ENCODE measurements at places on chromosomes 6 and 20.

GRCh38 chr6:30611150-30611855 lies 5.7 kb downstream of the PPP1R10 start:
- peaks cover 24% of the 10 kb centered on the region for H3K4me1 ChIP-seq
- peaks cover 42% of the 10 kb centered on the region for H3K36me3 ChIP-seq

DNA sequence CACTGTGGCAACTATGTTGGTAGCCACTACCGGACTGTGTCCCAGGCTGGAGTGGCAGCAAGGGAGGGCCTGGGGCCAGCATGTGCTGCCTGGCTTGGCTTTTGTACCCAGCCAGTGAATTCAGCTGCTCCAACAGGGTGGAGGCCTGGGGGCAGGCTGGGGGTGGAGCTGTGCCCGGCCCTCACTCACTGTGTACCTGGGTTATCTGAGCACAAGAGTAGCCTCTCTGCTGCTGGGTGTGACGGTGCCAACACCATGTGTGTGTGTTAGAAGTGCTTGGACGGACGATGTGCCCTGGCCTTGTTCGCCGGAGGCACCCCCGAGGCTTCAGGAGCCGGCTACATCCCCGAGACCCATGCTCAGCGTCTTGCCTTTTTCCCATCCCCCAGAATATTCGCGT lies 49.2 kb downstream of the EFCAB8 start:
- no peaks in the 10 kb centered on the region for H3K36me3 ChIP-seq
- H3K27ac ChIP-seq = no peak overlapping the region
- no peak overlapping the region for H3K4me3 ChIP-seq
- H3K4me1 ChIP-seq = no peaks in the 10 kb centered on the region
- no peak for DNase-seq

DNA sequence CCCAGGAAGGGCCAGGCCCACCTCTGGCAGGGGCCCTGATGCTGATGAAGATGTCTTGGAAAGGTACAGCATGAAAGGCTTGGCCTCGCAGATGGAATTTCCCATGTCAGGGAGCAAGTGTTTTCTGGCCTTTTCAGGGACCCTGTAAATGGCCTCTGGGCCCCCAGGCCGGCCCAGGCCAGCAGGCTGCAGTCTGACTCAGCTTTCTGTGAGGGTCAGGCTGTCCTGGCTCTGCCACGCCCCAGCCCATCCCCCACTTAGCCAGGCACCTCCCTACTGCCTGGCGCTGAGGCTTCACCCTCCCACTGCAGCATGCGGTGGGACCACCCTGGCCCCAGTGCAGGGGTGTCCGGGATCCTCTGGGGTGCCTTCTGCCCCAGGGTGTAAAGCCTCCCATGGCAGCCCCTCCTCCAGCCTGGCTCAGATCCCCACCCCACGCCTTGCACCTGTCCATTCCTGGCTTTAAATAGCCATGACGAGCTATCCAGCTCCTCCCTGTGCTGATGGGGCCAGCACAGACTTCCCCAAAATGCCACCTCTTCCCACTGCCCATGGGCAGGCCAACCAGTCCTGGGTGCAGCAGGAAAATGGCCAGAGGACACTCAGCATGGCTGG lies 35.6 kb upstream of the GATA5 start:
- DNase-seq = no peak
- H3K27me3 ChIP-seq = peaks cover 41% of the 10 kb centered on the region
- no peak overlapping the region for H3K27ac ChIP-seq
- H3K4me1 ChIP-seq = no peaks in the 10 kb centered on the region

- H3K27me3 ChIP-seq = no peaks in the 10 kb centered on the region
- peaks cover 8% of the 10 kb centered on the region for H3K4me1 ChIP-seq
- no peak overlapping the region for H3K4me3 ChIP-seq
- H3K27ac ChIP-seq = no peak overlapping the region
- H3K36me3 ChIP-seq = peaks cover 9% of the 10 kb centered on the region
Observed at GRCh38 chr6:37359039-37359438, 5.3 kb downstream of the RNF8 start.

DNA sequence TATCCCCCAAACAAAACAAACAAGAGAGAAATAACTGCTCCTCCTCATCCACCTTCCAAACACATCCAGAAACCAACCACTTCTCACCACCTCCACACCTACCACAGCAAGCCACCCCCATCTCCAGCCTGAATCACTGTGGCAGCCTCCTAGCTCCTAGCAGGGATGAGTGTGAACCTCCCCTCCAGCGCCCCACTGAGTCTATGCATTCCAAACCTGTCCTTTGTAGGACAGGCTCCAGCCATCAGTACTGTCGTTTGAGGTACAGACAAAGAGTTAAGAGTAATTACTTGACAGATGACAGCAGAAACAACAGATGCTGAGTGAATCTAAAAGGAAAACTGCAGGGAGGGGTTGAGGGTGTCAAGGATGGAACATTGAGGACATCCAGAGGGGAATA lies 2.4 kb downstream of the METTL24 start:
- H3K4me1 ChIP-seq = no peaks in the 10 kb centered on the region
- DNase-seq = no peak
- H3K4me3 ChIP-seq = no peak overlapping the region
- no peaks in the 10 kb centered on the region for H3K36me3 ChIP-seq
- no peak overlapping the region for H3K27ac ChIP-seq

DNA sequence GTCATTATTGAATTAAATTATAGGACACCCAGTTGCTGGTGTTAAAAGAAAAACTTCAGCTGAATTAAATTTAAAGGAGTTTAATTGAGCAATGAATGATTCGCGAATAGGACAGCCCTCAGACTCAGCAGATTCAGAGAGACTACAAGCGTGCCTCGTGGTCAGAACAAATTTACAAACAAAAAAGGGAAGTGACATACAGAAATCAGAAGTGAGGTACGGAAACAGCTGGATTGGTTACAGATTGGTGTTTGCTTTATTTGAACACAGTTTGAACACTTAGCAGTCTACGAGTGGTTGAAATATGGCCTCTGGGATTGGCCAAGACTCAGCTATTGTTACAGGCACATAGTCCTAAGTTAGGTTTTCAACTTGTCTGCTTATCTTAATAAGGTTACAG lies 25.8 kb upstream of the TNFRSF21 start:
- H3K36me3 ChIP-seq = no peaks in the 10 kb centered on the region
- DNase-seq = no peak
- no peaks in the 10 kb centered on the region for H3K4me1 ChIP-seq
- no peak overlapping the region for H3K27ac ChIP-seq
- H3K4me3 ChIP-seq = no peak overlapping the region

Measured in keratinocyte (primary cell).